Breast epithelium (tissue), 4 donors: ENCODE measurements at places on chromosomes 1 and 21. TPM values are rescaled to one million over a fixed set of nuclear protein-coding genes. Genes with fewer than 3 reads are reported as not detected.

GRCh38 chr1:158951956-158952355 lies 20.6 kb downstream of the PYHIN1 start:
- no peaks in the 10 kb centered on the region for H3K36me3 ChIP-seq
- H3K27me3 ChIP-seq = no peaks in the 10 kb centered on the region
- DNase-seq = no peak
- H3K4me1 ChIP-seq = no peaks in the 10 kb centered on the region

DNA sequence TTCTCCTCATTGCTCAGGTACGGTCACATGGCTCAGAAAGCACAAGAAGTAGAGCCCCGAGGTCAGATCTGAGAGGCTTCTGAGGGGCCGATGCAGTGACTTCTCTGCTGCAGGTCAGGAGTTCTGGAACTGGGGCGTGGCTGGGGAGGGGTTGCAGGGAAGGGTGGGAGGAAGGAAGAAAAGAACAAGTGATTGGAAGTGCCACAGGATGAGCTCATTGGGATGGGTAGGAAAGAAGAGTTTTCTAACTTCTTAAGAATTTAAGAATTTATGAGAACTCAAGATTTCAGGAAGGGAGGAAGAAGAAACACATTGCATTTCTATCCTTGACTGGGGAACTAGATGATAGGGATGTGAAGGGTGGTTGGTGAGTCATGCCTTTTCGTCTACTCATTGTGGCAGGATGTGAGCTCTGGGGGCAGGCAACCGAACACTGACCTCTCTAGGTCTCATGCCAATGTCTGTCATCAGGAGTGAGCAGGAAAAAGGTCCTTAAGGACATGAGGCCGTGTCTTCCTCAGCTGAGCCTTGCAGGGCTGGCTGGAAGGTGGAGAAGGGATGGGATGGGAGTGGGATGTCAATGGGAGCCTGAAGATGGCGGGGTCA lies 497 bp downstream of the FCRLB start:
- no peak overlapping the region for H3K27ac ChIP-seq
- H3K36me3 ChIP-seq = no peaks in the 10 kb centered on the region
- H3K4me1 ChIP-seq = no peaks in the 10 kb centered on the region
- DNase-seq = no peak

BLZF1 gene
- total RNA-seq = 27.7 TPM

CAMK1G gene
- total RNA-seq = 0.16 TPM

CD1D gene
- total RNA-seq = 1.8 TPM

RSPH1 gene
- total RNA-seq = 2.3 TPM
